ENCODE measurements at places on chromosomes 1 and 21.

DNA sequence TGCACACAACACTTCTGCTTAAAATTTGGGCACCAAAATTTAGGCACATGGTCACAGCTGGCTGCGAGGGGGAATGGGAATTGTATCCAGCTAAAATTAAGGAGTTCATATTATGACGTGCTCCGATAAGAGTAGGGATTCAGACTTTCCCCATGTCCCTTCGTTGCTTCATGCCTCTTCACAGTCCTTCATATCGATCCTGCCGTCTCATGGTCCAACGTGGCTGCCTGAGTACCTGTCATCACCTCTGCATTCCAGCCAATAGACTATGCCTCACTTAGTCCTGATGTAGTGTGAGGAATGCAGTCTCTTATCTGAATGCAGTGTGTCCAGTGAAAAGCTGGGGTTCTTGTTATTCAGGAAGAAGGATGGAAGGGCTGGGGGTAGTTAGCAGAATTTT lies 108.6 kb downstream of the SIK1 start:
- DNase-seq = no peak

DNA sequence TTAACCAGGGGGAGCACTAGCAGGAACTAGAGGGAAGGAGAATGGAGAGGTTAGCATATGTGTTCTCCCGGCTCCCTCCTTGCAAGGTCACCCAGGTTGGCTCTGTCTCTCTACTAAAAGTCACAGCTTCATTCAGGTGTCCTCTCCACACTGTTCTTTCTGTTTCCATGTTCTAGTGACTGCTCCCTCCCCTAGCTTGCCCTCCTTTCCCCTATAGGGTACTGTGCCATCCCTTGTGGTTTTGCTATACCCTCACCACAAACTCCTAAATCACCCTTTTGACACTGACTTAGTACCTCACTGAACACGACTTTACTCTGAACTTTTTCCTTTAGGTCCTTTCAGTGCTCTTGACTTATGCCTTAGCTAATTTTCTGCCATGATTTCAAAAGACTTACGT lies 389.3 kb downstream of the ST6GALNAC3 start:
- no peak for DNase-seq

- DNase-seq = no peak
These were observed 37.8 kb downstream of the SPEN start for GRCh38 chr1:15885269-15885668.

GRCh38 chr1:224727351-224728289 lies 111.5 kb downstream of the CNIH3 start:
- DNase-seq = no peak

- DNase-seq = no peak
These were observed 73.2 kb downstream of the DISC1 start for GRCh38 chr1:231699784-231700183.

GRCh38 chr1:204314893-204315658 lies 44.7 kb downstream of the PLEKHA6 start:
- no peak for DNase-seq

DNA sequence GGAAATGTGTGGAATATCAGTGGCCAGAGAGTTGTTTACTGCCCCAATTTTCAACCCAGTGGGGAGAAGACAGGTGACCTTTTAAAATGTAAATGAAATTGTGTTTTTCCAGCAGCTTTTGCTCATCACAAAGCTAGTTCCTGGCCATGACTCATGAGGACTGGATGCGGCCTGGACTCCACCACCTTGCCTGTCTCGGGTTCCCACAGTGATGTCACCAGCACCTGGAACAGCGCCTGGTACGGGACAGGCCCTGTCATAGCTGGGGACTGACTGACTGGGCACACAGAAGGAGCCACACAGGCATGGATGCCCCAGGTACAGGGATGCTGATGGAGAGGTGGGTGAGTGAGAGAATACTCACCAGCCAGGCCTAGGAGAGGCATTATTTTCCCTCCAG lies 277.1 kb downstream of the AJAP1 start:
- no peak for DNase-seq

DNA sequence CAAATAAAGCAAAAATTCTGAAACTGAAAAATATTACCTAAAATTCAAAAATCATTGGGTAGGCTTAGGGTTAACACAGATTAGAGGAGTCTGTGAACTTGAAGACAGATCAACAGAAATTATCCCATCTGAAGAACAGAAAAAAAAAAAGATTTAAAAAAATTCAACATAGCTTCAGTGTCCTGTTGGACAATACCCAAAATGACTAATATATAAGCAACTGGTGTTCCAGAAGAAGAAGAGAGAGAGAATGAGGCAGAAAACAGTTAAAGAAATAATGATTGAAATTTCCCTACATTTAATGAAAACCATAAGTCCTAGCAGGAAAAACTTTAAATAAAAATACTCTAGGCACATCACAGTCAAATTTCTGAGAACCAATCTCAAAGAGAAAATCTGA lies 31.5 kb downstream of the TMCO1 start:
- no peak for DNase-seq

GRCh38 chr21:27545754-27546349 lies 579.0 kb upstream of the ADAMTS5 start:
- DNase-seq = no peak

DNA sequence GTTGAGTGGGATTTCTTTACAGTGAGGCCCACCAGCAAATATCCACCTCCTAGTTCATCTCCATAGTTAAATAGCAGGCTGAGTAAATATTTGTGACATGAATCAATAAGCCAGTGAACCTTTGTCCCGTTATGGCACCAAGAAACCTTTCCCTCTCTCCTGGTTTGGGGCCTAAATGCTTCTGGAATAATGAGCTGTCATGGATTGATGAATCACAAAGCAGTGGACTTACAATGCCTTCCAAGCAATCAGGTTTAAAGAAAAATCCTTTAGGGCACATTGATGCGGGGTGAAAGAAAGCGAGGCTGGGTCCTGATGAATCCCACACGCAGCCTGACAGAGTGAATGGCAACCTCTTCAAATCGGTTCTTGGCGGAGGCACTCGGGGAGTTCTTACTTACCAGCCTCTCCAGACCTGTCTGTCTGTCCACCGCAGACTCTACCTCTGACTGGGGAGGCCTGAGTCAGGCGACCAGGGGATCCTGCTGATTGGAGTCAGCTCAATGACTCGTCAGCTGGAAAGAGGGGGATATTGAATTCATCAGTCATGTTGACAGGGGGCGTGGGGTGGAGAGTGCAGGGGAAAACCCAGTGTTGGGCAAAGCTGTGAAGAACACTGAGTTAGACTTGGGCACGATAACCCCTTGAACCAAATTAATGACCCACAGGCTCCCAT lies 247.3 kb downstream of the PLPP3 start:
- DNase-seq = no peak

All from CD4-positive, alpha-beta T cell treated with Interleukin-17A for 1 hour (primary cell).